ENCODE measurements at places on chromosomes 3 and 15.

DNA sequence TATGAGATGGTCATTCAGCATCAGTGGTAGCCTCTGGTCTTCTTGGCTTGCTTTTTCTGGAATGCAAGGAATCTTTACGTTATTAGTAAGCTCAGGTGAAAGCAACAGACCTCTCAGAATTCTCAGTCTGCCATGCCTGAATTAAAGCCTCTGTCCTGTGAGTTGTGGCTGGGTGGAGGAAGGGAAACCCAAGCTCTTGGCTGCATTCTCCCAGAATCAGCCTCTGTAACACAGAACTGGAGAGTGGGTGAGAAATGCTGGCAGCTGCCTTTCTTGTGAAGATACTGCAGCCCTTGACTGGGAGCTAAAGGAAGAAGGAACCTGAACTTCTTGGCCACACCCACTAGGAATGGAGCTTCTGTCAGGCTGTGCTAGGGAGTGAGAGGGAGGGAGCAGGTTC, 505.8 kb downstream of the EPHA3 start:
- DNase-seq = no peak

GRCh38 chr15:43412096-43412495, 41.2 kb downstream of the TUBGCP4 start:
- DNase-seq = no peak

DNA sequence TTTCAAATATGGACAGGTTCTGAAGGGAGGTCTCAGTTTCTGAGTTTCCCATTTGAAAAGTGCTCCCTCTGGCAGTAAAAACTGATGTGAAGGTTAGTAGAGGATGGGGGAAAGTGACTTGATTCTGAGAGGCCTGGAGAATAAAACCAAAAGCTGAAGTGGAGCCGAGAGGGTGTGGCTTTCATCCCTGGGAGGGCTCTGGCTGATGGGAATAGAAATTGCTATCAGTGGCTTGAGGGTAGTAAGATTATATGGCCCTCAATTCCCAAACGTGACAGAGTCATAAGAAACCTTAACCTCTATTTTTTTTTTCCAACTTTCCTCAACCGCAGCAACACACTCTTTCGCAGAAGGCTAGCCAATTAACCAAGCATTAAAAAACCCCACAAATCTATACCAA, 185.9 kb downstream of the MEIS2 start:
- DNase-seq = no peak

GRCh38 chr3:158977497-158977896, 175.6 kb downstream of the MFSD1 start:
- no peak for DNase-seq

- DNase-seq = no peak
Observed at GRCh38 chr3:11583235-11583634, 60.5 kb downstream of the VGLL4 start.

DNA sequence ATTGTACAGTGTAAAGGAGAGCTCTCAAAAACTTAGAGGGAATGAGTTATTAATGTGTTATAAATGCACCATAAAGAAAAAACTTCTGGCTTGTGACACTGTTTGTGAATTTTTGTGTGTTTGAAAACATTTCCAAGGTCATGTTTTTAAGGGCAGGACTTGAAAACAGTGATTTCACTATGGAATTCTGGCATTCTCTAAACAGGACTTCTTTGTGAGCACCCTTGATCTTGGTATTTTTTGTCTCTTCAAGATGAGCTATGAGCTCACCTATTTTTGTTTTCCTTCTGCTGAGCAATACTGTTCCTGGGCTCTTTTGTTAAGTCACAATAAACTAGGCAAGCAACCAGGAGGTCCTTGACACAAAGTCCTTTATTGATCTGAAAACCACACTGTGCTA, 284.4 kb downstream of the RBMS3 start:
- no peak for DNase-seq

DNA sequence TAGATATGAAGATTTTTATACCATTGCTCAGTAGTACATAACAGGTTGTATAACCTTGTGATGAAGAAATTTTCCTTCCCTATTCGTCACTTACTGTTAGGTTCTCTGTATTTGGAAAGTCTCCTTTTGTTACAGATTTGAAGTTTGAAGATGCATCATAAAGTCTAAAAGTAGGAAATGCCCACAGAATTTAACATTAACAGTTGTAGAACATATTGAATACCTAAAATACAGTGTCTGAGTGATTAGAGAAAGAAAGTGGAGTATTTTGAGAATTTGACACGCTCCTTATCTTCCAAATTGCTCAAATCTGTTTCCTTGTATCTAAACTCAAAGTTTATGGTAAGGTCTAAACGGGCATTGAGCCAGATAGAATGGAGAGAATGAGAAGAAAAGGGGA, 111.3 kb downstream of the MBNL1 start:
- DNase-seq = no peak

DNA sequence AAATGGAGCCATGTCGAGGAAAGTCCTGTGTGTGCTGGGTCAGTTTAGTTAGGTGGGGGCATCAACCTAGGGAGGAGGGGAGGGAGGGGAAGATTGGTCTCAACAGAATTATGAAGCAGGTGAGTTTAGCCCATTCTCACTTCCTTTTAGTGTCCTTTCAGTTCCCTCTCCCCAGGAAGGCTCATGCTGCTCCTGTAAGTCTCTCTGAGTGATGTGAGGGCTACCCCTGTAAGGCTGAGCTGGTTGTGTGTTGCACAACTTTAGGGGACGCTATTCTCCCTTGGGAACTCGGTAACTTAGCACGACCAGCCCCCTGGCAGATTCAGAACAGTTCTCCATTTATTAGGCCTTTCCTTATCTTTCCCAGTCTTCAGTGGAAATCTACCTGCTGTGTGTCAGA, 21.2 kb downstream of the IL5RA start:
- no peak for DNase-seq

GRCh38 chr3:73547427-73548248, 77.1 kb downstream of the PDZRN3 start:
- no peak for DNase-seq

DNA sequence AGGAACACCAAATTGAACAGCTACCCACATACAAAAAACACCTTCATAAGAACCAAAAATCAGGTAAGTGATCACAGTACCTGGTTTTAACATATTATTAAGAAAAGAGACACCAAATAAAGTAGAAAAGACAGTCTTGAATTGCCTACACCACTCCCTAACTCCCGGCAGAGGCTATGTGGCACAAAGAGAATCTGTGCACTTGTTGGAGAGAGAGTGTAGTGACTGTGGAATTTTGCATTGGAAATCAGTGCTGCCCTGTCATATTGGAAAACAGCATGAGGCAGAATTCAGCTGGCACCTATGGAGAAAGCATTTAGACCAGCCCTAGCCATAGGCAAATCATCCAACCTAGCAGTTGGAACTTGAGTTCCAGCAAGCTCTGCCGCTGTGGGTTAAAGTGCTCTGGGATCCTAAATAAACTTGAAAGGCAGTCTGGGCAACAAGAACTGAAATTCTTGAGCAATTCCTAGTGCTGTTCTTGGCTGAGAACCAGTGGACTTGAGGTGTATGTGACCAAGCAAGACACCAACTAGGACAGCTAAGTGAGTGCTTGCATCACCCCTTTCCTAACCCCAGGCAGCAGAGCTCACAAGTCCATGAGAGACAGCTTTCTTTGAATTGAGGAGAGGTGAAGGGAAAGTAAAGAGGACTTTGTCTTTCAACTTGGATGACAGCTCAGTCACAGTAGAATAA, 969.6 kb upstream of the ALCAM start:
- DNase-seq = no peak

DNA sequence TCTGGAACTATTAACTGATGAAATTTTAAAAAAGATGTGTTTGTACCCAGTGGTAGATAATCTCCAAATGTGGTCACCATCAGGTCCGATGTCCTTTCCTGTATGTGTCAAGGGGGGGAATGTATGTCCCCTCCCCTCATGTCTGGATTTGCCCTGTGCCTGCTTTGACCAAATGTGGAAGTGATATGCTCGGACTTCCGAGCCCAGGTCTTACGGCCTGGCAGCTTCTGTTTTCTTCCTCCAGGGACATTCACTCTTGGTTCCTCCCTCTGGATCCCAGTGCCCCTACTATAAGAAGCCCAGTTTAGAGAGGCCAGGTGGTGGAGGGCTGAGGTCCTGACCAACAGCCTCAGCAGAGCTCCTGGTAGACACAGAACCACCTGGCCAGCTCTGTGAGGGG, 75.5 kb downstream of the CCR1 start:
- DNase-seq = no peak

DNA sequence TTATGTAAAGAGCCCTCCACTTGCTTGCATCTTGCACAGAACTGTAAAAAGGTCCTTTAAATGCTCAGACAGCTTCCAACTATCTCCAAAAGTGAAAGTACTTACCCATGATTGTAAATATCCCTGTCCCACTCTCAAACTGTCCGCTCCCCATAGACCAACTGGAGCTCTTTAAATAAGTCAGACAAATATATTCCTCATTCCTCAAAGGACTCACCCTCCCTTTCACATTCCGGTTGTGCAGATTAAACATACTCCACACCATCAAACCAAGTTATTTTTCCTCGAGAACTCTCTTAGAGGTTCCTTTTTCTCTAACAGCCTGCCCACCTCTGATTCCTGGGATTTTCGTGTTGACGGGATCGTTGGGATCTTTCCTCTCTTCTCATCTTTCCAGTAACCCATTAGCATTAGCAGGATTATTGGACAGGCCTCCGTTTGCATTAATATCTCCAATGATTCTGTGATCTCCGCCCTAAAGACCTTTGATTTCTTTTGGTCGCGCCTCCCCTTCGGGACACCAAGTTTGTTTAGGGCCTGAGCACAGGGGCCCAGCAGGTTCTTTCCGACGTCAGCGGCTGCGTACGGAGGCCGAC, 763 bp downstream of the GOLGB1 start:
- no peak for DNase-seq

DNA sequence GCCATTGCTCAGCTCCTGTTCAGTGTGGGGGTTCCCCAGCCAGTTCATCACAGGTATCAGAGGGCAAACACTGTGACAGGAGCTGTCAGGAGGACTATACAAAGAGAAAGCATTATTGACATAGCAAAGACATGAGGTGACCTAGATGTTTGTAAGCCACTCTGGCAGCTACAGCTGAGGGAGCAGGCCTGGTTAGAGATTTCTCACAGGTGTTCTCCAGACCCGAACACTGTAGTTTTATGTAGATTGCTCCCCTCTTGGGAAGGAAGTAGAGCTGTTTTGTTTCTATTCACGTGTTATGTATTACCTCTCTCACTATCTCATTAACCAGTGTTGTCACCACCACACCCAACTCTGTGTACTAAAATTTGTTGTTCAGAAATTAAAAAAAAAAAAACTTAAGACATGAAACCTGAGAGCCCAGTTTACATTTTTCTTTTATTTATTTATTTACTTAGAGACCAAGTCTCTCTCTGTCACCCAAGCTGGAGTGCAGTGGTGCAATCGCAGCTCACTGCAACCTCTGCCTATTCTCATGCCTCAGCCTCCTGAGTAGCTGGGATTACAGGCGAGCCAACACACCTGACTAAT, 123.7 kb downstream of the RBPMS2 start:
- DNase-seq = no peak

DNA sequence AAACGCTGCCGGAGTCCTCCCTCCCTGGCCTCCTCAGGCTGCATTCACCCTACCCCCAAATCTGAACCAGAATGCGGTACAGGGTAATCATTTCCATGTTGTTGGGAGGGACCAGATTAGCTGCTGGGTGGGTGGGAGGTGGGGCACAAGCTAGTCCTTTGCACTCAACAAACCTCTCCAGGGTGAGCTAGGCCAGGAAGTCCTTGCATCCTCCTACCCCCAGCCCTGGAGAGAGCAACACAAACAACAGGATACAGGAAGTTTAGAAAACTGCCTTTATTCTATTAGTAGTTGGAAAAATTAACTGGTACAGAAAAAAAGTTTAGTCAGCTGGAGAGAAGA, 702 bp upstream of the GPX1 start:
- no peak for DNase-seq

GRCh38 chr15:60763688-60764087, 284.7 kb upstream of the ICE2 start:
- no peak for DNase-seq
